ENCODE measurements at places on chromosomes 2 and 18.

GRCh38 chr2:227493524-227493923 is 21.6 kb downstream of the AGFG1 start:
- no peak for DNase-seq

- DNase-seq, result no peak
Observed at GRCh38 chr2:119227346-119227745, 3.7 kb downstream of the STEAP3 start.

DNA sequence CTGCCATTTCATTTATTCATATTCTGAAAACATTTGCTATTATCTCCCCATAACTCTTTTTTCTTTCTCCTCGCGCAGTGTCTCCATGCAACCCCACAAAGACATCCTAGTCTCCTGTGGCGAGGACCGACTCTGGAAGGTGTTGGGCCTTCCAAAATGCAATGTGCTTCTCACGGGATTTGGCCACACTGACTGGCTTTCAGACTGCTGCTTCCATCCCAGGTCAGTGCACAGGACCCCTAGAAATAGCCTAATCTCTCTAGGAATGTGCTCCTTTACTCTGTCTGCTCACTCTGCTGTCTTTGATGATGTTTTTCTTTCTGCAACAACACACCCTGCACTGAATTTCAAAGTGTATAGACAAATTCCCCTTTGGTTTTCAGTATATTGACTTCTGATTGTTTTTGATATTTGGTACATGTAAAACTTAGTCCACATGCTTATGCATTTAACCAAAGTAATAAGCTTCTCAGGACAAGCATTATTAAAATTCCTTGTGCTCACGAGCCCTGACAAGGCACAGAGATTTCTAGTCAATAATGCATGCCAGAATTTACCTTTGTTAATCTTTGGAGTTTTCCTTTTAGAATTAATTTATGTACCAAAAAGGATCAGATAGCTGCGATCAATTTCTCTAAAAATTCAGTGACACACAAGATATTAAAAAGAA is 548.3 kb upstream of the VWC2L start:
- DNase-seq, result no peak

DNA sequence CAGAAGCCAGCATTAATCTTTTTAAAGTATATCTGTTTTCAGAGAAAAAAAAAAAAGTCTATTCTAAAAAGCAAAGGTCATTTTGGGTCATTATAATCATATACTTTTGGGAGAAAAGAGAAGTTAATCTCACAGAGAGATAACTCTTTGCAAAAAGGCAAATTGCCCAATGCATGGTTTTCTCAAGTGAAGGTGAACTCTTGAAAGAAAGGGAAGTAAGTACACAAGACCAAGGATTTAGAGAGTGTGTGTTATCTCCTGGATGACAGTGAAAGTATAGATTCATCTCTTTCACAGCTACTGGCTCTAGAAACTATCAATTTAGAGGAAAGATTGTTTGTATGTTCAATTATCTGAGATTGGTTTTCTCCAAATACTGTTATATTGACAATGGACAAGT is 151.4 kb downstream of the CD8B2 start:
- DNase-seq, result no peak

GRCh38 chr18:75790796-75791195 is 363.3 kb upstream of the SMIM21 start:
- no peak for DNase-seq

DNA sequence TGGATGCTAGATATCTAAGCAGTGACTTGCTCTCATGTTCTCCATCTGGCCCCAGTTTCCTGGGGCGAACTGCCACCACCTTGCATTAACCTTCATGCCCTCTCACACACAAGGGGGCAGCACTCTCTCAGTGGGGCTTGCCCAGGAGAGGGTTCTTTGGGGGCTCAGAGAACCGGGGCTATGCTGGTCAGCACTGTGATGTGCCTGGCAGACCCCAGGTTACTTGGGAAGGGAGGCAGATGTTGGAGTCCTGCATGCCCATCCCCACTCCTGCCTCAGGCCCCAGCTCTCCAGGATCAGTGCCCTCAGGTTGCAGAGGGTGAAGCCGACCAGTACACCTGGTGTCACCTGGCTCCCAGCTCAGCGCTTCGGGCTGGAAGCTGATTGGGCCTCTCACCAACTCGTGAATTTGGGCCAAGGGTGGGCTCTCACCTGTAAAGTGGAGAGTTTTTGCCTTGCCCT is 396.2 kb upstream of the HS6ST1 start:
- no peak for DNase-seq
